ENCODE measurements at places on chromosomes 6 and 20.

GRCh38 chr20:31595654-31596411 is 9.3 kb upstream of the ID1 start:
- DNase-seq: peak; percentile 100

DNA sequence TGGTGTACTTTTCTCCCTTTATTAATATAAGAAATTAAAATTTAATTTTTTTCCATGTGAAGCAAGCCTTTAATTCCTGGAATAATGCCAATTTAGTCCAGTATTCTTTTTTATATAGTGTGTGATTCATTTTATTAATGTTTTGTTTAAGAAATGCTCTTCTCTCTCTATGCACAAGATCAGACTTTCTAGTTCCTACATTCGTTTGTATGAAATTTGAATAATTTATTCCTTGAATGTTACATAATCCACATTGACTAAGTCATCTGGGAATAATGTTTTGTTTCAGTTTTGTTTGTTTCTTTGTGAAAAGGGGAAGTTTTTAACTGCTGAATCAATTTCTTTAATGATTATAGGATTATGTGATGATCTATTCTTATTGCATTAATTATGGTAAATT is 181.4 kb upstream of the ID4 start:
- no peak for DNase-seq

DNA sequence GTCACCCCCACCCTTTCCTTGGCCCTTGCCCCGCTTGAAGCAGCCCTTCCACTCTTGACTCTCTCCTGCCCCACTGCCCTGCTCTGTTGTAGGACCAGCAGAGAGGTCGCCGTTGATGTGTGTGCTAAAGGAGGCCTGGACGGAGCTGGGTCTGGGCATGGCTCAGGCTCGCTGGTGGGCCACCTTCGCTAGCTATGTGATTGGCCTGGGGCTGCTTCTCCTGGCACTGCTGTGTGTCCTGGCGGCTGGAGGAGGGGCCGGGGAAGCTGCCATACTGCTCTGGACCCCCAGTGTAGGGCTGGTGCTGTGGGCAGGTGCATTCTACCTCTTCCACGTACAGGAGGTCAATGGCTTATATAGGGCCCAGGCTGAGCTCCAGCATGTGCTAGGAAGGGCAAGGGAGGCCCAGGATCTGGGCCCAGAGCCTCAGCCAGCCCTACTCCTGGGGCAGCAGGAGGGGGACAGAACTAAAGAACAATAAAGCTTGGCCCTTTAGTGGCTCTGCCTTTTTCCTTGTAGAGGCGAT is 3.0 kb downstream of the SMPD2 start:
- DNase-seq: no peak

DNA sequence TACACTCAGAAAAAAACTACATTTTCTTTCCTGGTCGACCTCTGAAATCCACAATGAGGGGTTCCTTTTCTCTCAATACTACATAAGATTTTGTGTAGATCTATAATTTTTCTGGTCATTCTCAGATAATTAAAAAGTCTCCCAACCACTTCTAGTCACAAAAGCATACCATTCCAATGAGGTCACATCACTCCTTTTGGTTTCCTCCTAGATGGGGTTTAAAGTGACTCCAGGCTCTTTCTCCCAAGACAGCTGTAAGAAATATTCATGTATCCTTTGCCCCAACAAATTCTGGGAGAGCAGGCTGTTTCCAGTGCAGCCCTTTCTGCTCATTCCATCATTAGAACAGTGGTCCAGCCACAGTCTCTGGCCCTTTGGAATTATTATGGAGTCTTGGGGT is 43.1 kb upstream of the BEND6 start:
- peak; percentile 62 for DNase-seq

DNA sequence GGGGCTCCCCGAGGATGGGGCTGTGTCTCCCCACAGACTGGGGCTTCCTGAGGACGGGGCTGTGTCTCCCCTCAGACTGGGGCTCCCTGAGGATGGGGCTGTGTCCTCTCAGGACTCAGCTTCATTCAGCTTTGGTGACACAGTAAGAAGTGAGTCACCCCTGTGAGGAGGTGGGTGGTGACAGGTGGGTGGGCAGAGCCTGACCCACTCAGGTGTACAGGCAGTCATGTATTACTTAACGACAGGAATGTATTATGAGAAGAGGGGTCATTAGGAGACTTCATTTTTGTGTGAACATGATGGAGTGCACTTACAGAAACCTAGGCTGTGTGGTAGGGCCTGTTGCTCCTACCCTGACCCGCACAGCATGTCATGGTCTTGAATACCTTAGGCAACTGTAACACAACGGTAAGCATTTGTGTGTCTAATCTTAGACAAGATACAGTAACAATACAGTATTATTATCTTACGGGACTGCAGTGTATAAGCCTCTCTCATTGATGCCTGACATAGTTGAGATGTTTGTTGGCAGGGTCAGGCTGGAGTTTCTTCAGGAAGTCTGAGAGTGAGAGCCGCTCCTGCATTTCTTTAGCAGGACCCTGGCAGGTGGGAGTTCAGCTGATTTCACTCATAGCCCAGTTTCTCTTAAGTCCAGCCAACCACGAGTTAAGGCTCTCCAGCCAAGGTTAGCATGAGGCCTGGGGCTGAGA is 10.9 kb upstream of the PGC start:
- no peak for DNase-seq

DNA sequence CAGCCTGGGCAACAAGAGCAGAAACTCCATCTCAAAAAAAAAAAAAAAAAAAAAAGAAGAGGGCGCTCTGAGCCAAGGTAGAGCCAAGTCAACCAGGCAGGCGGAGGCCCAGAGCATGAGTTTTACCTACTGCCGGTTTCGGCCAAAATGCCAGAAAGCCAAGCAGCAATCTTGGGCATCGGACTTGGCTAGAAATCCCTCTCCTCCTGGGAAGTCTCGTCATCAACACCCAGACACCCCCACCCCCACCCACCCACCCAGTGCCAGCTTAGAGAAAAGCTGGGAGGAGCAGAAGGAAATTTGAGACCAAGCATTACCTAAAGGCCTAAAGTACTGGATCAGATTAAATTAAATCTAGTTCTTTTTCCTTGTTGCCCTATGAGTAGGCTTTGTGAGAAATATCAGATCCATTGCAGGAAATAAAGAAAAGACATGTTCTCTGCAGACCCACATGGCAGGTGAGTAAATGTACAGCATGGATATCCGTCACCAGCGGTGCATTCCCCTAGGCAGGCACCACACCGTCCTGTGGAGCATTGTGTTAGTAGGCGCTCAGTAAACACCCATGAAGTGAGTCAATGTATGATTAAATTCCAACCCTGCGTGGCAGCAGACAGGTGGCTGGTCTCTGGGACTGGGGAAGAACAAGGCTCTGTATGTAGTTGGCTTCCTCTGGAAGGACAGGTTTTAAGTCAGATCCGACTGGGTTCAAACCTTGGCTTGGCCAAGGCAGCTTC is 21.0 kb downstream of the RIPOR3 start:
- no peak for DNase-seq

GRCh38 chr6:139337830-139338229 is 36.6 kb downstream of the CITED2 start:
- DNase-seq: no peak

- no peak for DNase-seq
Observed at GRCh38 chr6:20095436-20095835, 116.8 kb downstream of the MBOAT1 start.

DNA sequence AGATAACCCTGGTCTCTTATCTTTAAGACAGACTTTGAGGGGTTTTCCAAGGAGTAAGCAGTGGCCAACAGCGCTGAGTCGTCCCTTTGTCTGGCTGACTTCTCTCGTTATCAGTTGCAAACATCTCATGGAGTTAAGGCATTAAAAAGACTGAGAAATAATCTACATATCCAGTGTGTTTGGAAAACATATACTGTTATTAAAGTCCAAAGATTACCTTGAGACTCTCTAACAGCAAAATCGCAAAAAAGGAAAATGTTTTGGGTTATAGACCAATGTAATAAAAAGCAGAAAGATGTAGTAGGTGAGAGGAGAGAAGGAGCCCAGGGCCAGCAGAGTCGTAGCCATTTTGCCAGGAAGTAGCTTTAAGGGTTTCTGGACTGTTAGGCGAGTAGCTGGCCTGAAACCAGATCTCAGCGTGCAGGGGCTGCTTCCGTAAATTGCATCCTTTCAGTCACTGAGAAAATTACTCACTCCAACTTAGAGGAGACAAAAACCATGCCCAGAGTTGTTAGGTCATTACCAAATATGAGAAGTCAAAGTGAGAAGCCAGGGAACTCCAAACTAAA is 24.6 kb downstream of the MYLK4 start:
- DNase-seq: no peak

GRCh38 chr20:8246716-8247115 is 114.7 kb downstream of the PLCB1 start:
- DNase-seq: no peak

DNA sequence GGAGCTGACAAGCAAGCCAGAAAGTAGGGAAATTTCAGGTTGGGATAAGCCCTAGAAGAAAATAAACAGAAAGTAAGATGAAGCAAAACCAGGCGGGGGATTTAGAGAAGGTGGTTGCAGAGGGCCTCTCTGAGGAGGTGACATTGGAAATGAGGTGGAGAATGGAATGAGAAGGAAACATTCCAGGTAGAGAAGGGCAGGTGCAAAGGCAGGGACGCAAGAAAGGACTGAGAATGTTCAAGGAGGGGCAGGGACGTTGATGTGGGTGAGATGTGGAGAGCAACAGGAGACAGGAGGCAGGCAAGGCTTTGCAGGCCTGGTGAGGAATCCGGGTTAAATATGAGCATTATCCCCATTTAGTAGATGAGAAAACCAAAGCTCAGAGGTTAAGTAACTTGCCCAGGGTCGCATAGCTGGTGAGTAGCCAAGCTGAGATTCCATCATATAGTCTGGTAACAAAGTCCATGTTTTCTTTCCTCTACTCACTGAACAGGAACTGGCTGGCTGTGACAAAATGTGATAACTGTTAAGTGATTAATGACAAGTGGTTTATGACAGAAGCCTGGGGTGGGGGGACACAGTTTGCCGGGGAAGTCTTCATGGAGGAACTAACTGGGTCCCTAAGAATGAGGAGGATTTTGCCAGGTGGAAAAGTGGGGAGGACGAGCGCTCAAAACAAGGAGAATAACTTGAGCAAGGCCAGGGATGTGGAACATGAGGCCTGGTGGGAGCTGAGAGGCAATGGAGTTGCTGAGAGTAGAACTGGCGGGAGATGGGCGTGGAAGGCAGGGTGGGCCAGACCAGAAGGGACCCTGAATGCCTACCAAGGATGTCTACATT is 32.6 kb downstream of the MRPL14 start:
- DNase-seq: no peak

DNA sequence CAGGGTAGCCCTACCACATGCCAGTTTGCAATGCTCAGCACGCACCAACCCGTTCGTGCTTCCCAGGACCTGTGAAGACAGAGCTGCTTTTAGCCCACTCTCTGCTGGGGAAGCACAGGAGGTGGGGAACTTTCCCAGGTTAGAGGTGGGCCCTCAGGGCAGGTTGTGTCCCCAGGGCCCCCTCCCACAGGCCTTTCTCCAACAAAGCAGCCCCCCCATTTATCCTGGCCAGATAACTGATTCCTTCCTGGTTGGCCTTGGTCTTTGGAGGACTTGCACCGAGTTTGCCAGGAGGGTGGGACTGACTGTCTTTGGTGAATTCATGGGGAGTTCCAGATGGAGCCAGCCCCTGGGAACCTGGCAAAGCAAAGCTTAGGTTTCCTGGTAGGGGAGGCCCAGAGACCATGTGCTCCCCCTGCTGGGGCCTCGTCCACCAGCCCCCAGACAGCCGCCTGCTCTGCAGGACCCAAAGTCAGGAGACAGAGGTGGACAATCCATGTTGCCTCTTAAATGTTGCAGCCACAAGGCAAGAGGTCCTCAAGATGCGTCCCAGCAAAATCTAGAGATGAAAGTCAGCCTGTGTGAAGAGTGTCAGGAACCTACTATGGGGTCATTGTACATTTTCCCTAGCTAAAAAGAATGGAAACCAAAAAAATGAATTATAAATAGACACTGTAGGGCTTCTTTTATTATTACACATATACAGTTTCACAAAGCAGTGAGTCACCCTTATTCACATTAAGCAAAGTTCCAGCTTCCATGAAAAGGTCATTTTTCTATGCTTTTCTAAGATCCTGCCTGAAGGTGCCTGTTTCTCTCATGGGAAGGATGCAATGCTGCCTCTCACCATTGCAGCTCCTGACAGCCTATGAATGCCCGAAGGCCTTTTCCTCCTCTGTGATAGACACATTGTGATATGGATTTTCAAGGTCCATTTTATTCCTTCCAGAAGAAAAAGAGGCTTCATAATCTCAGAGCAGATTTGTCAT is 497.8 kb downstream of the PREX1 start:
- peak; percentile 60 for DNase-seq

GRCh38 chr20:63167026-63167917 is 48.7 kb downstream of the YTHDF1 start:
- peak; percentile 62 for DNase-seq

DNA sequence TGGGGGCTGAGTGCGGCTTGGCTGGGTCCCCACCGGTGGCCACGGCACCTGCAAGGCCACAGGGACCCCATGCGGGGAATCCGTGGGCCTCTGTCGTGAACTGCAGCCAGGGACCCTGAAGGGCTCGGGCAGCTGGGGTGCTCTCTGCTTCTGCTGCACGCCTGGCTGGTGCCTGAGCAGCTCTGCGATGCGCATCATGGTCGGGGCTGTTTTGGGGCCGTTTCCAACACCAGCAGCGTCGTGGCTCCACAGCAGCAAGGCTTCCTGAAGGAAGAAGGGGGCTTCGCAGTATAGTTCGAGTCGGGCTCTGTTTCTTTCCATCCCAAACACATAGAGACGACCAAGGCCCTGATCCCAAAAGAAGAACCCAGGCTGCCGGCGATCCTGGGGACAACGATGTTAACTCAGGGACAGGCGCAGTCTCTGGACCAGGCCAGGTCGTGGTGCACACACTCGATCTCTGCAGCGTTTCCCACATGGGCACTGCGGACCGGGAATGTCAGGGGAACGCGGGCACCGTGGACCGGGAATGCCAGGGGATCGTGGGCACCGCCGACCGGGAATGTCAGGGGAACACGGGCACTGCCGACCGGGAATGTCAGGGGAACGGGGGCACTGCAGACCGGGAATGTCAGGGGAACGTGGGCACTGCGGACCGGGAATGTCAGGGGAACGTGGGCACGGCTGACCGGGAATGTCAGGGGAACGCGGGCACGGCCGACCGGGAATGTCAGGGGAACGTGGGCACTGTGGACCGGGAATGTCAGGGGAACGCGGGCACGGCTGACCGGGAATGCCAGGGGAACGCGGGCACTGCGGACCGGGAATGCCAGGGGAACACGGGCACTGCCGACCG is 36.8 kb upstream of the BHLHE23 start:
- DNase-seq: no peak

- no peak for DNase-seq
Observed at GRCh38 chr6:170099387-170099786, 191.5 kb downstream of the DLL1 start.

GRCh38 chr20:19019734-19020364 is 192.6 kb upstream of the SLC24A3 start:
- no peak for DNase-seq

GRCh38 chr6:93048381-93048780 is 371.0 kb downstream of the EPHA7 start:
- DNase-seq: peak; percentile 80

DNA sequence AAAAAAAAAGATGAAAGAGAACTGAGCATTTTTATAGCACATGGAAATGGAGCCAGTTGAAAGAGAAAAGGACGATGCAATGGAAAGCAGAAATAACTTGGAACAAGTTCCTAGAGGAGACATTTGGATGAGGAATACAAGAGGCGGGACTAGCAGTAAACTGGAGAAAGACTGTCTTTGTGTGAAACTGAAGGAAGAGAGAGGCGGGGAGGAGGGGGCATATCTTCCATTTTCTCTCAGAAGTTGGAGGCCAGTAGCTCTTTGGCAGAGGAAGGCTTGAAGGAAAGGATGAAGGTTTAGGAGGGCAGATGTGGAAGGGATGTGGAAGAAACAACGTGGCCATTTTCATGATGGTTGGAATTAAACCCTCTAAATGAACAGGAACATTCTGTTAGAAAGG is 33.0 kb upstream of the ADGRF1 start:
- no peak for DNase-seq
